ENCODE measurements at places on chromosomes 12 and 14.

DNA sequence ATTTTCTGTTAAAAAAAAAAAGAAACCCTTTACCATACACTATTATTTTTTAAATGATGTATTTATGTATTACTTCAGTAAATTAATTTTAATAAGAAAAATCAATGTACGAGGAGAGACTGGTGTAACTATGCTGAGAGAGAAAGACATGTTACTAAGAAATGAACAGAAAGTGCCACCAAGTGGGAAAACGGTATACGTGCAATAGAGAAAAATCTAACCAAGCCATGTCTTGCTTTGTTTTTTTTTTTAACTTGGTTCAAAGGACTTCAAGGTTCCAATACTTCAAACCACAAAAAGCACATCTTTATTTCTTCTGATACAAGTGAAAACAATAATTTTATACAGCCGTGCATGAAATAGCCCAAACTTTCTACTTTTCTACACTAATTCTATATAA is 22.9 kb downstream of the NDUFA12 start:
- no peak overlapping the region for H3K4me3 ChIP-seq
- H3K27me3 ChIP-seq = no peaks in the 10 kb centered on the region
- no peak for DNase-seq
- H3K4me1 ChIP-seq = no peaks in the 10 kb centered on the region
- H3K27ac ChIP-seq = no peak overlapping the region
- H3K36me3 ChIP-seq = peaks cover 4% of the 10 kb centered on the region

DNA sequence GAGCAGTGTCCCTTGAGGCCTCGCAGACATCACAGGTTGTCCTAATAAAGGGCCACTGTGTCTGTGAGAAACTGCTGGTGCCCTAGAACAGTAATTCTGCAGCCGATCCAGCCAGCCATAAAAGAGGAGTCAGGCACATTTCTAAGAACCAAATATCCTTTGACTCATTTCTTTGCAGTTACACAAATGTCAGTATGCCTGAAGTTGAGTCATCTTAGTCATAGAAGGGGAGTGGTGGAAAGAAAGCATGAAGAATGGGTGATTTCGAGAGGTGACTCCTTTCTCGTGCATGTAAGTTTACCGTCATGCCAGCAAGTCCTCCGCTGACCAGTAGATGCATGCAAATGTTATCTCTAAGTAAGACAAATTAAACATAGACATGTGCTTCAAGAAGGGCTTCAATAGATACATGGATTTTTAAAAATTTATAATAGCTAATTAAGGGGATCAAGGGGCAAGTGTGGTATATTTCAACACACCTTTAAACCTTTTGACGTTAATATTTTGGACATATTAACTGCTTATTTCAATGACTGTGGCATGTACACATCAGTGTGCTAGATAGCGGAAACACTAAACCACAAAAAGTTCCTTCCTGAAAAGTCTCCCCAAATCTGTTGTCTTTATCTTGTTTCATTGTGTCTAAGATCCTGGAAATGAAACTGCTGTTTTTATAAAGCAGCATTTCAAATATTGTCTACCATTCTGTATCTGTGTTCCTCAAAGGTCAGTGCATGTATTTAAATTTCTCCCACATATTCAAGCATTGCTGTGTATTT is 497.4 kb downstream of the NPAS3 start:
- no peaks in the 10 kb centered on the region for H3K36me3 ChIP-seq
- no peak for DNase-seq
- no peak overlapping the region for H3K27ac ChIP-seq
- no peaks in the 10 kb centered on the region for H3K27me3 ChIP-seq
- no peak overlapping the region for H3K4me3 ChIP-seq
- H3K4me1 ChIP-seq = no peaks in the 10 kb centered on the region

DNA sequence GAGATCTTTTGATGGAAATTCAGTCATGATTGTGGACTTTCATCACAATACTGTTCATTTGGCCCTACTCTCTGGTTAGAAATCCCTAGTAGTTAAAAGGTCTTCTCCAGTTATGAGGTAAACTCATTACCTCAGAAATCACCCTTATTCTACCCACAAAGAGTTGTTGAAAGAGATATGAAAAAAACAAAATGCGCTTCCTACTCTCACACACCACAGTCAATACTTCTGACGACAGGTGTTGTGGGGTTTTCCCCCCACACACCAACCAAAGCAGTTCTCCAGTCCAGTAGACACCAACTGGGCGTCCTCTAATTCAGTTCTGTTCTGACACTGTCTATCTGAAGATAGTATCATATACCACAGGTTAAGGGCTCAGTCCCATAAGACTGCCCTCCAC is 54.9 kb downstream of the TRMT5 start:
- no peaks in the 10 kb centered on the region for H3K36me3 ChIP-seq
- peaks cover 2% of the 10 kb centered on the region for H3K27me3 ChIP-seq
- no peak overlapping the region for H3K27ac ChIP-seq
- no peaks in the 10 kb centered on the region for H3K4me1 ChIP-seq

DNA sequence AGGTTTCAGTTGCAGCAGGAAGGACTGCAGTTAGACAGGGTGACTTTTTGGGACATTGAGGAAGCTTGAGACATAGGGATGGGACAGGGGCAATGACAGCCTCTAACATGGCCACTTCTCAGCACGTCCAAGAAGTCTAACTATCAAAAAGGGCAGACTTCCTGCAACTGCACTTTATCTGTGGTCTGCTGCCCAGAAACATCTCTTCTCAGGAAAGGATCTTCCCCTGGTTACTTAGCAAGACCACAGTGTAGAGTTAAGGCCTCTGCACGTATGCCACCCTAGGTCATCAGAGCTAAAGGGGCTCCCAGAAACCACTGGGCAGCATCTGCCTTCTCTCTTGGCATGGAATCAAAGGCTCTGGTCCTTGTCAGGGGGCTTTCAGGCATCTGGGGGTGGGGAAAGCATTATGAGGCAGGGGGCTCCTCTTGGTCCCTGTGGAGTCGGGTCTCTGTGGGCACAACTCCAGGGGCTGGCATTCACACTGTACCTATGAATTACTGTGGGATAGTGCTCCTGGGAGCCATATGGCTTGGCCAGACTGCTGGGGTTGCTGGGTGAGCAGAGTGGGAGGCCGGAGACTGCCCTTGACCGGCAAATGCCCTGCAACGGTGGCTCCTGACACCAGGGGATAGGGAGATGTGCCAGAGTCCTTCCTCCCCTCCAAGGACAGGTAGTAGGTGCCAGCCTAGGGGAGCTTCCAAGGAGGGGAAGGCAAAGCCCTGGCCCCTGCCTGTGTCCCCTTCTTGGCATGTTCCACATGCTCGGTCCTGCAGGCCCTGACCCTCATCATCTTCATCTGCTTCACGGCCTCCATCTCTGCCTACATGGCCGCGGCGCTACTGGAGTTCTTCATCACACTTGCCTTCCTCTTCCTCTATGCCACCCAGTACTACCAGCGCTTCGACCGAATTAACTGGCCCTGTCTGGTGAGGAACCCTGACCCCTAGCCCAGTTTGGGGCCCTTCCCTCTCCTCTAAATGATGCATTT is 1.0 kb downstream of the CMTM5 start:
- peaks cover 23% of the 10 kb centered on the region for H3K4me1 ChIP-seq
- DNase-seq = no peak
- peaks cover 2% of the 10 kb centered on the region for H3K27me3 ChIP-seq
- H3K36me3 ChIP-seq = no peaks in the 10 kb centered on the region
- no peak overlapping the region for H3K27ac ChIP-seq

- H3K36me3 ChIP-seq = no peaks in the 10 kb centered on the region
- peaks cover 25% of the 10 kb centered on the region for H3K27me3 ChIP-seq
- H3K4me3 ChIP-seq = peak overlapping the region; percentile 76
- no peak for DNase-seq
- peaks cover 28% of the 10 kb centered on the region for H3K4me1 ChIP-seq
- H3K27ac ChIP-seq = peak overlapping the region; percentile 72
These were observed 675 bp upstream of the SCARB1 start for GRCh38 chr12:124864326-124864752.

DNA sequence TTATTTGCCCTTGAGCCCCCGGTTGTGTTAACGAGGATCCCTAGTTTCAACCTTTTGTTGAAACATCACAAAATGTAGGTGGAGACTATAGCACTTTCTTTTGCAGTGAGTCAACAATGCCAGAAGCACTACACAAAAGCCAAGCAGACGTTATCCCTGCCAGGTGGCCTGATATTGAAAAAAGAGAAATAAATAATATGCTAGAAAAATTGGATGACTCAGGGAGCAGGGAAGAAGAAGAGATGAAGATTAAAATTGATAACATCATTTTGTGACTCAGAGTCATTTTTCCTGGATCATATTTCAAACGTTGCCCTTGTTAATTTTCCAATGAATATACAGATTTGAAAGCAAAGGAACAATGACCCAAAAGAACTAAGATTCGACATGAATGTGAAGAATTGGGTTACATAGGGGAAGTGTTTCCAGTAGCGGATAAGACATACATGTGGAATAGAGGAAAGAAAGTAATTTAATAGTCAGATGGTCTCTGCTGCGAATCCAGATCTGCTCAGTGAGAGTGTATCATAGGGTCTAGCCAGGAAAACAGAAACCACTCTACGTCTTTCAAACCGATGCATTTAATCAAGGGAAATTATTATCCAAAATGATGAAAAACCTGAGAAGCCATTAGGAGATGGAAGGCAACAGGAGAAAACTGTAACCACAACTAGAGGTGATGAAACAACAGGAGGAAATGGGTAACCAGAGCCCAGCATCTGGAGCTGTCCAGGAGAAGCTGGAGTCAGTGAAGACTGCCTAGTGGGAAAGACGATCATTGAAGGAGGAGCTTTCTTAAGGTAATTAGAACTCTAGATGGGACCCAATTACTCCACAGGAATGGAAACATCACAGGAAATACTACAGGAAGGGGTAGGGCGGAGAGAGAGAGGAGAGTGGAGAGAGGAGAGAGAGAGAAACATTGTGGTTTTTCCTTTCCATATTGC is 57.9 kb downstream of the RERG start:
- no peak for DNase-seq
- H3K4me1 ChIP-seq = no peaks in the 10 kb centered on the region
- H3K27ac ChIP-seq = no peak overlapping the region
- no peaks in the 10 kb centered on the region for H3K36me3 ChIP-seq
- H3K4me3 ChIP-seq = no peak overlapping the region
- H3K27me3 ChIP-seq = peaks cover under 1% of the 10 kb centered on the region

GRCh38 chr14:55724736-55725135 is 144.7 kb downstream of the KTN1 start:
- no peak overlapping the region for H3K27ac ChIP-seq
- H3K36me3 ChIP-seq = no peaks in the 10 kb centered on the region
- peaks cover 3% of the 10 kb centered on the region for H3K4me1 ChIP-seq

DNA sequence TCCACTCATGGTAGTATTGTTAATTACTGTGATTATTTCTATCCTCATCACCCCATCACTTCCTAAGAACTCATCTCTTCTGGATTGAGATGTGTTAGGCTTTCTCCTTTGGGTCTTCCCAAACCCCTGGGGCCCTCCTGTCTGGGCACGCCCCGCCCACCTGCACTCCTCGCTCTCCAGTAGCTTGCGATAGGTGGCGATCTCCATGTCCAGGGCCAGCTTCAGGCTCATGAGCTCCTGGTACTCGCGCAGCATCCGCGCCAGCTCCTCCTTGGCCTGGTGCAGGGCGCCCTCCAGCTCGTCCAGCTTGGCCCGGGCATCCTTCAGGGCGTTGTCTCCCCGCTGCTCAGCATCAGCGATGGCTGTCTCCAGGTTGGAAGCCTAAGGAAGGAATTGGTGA is 6.8 kb downstream of the KRT71 start:
- no peaks in the 10 kb centered on the region for H3K4me1 ChIP-seq
- H3K27ac ChIP-seq = no peak overlapping the region
- no peak for DNase-seq
- H3K36me3 ChIP-seq = no peaks in the 10 kb centered on the region
- H3K27me3 ChIP-seq = peaks cover 4% of the 10 kb centered on the region

GRCh38 chr12:33614630-33615029 is 175.0 kb upstream of the SYT10 start:
- no peak overlapping the region for H3K27ac ChIP-seq
- H3K36me3 ChIP-seq = peaks cover 7% of the 10 kb centered on the region
- H3K4me3 ChIP-seq = no peak overlapping the region
- no peaks in the 10 kb centered on the region for H3K4me1 ChIP-seq
- no peak for DNase-seq

DNA sequence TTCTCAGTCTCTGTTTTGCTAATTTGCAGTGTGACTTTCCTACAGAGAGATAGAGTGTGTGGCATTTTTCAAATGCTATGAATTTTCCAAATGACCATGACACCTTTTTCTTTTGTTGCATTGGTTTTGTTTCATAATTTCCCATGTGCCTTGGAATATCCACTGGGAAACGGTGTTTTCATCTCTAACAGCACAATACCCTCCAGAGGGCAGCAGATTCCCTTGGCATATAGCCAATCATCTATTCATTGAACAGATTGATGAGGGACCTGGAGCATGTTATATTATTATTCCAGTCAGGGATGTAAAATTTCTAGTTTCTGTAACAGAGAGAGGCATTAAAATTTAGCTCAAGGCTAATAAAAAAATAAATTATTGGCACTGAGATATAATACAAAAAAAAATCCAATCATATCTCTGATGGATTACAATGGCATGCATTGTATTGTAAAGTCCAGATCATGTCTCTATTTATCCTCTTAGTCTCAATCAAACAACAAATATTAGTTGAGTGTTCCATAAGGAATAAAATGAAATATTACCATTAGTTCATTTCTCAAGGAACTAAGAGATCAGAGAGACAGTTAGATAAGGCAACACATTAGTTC is 29.6 kb upstream of the NTN4 start:
- H3K4me1 ChIP-seq = no peaks in the 10 kb centered on the region
- no peak overlapping the region for H3K4me3 ChIP-seq
- DNase-seq = peak; percentile 50
- H3K27me3 ChIP-seq = no peaks in the 10 kb centered on the region
- H3K36me3 ChIP-seq = no peaks in the 10 kb centered on the region

DNA sequence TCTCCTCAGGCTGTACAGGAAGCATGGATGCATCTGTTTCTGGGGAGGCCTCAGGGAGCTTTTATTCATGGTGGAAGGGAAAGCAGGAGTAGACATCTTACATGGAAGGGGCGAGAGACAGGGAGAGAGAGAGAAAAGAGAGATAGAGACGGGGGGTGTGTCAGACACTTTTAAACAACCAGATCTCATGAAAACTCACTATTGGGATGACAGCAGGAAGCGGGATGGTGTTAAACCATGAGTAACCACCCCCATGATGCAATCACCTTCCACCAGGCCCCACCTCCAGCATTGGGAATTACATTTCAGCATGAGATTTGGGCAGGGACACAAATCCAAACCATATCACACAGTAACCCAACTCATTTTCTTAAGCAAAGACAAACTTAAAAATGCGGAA is 110.0 kb upstream of the EEA1 start:
- H3K4me1 ChIP-seq = peaks cover 3% of the 10 kb centered on the region
- H3K27ac ChIP-seq = no peak overlapping the region
- no peaks in the 10 kb centered on the region for H3K36me3 ChIP-seq
- no peaks in the 10 kb centered on the region for H3K27me3 ChIP-seq

DNA sequence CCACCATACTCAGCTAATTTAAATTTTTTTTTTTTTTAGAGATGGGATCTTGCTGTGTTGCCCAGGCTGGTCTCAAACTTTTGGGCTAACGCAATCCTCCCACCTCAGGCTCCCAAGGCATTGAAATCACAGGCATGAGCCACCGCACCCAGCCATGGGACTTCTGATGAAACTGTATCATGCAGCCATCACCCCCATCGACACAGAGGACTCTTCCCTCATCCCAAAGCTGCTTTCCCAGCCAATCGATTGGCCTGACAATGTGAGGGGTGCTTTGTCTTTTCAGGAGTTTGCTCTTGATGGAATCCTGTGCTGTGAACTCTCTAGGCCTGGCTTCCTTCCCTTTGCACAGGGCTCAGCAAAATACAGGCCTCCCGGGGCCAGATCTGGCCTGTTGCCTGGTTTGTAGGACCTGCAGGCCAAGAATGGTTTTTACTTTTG is 59.6 kb upstream of the NCOR2 start:
- H3K4me3 ChIP-seq = no peak overlapping the region
- peaks cover 4% of the 10 kb centered on the region for H3K27me3 ChIP-seq
- H3K27ac ChIP-seq = no peak overlapping the region
- no peaks in the 10 kb centered on the region for H3K36me3 ChIP-seq
- no peak for DNase-seq
